Mesothelial cell of epicardium (in vitro differentiated cells): ENCODE measurements at places on chromosomes 13 and 19. TPM values are rescaled to one million over a fixed set of nuclear protein-coding genes. Genes with fewer than 3 reads are reported as not detected.

DNA sequence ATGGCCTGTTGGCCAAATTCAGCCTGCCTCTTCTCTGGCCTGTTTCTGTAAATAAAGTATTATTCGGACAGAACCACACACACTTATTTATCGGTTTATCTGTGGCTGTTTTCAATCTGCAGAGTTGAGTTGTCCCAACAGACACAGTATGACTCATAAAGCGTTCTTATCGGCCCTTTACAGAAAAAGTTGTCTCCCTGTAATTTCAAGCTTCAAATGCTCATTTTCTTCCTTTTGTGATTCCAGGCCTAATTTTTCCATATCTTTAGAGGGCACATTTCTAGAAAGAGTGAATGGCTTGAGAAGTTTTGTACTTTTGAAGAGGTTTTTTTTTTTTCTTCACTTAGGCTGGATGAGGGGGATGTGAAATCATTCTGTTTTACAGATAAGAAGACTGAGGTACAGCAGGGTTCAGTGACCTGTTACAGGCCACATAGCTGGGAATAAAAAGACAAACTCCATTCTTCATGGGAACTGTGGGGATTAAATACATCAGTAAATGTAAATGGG, 440.9 kb downstream of the TSHZ3 start:
- no peak for DNase-seq

DNA sequence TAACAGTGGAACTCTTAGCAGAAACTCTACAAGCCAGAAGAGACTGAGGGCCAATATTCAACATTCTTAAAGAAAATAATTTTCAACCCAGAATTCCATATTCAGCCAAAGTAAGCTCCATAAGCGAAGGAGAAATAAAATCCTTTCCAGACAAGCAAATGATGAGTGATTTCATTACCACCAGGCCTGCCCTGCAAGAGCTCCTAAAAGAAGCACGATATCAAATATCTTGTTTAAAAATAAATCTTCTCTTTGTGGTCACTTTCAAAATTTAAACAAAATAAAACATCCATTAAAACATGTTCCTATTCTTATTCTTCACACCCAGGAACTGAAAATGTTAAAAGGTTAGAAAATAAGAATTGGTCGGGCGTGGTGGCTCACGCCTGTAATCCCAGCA, 13.7 kb downstream of the MICU2 start:
- DNase-seq, result no peak

DNA sequence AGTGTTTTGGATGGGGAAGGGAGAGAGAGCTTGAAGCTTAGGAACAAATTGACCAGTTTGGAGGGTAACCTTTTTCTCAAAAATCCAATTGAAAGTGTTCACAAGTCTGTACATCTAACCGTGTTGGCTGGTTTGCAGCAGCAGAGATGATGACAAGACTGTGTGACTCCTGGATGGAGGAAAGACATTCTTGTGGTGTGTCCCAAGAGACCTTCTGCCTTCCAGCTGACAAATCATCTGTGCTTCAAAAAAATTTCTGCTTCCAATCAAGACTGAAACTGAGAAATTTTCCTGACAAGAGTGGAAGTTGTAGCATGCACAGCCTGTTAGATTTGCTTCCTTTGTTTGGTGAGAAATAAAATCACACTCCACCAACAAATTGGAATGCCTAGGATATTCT, 56.2 kb downstream of the LACC1 start:
- no peak for DNase-seq

- no peak for DNase-seq
Measured at GRCh38 chr19:28581468-28581770, 631.5 kb downstream of the UQCRFS1 start.

GRCh38 chr13:55090612-55091011, 2050.1 kb upstream of the PRR20A start:
- DNase-seq, result no peak

C19orf81 gene
- 3.0 to 5.0 TPM (median 3.5 TPM) in 3 replicates for total RNA-seq
